ENCODE measurements at places on chromosomes 2 and 18.

GRCh38 chr2:159758686-159759085, 39.3 kb downstream of the CD302 start:
- DNase-seq = no peak

GRCh38 chr18:5462227-5462626, 81.6 kb downstream of the EPB41L3 start:
- no peak for DNase-seq

DNA sequence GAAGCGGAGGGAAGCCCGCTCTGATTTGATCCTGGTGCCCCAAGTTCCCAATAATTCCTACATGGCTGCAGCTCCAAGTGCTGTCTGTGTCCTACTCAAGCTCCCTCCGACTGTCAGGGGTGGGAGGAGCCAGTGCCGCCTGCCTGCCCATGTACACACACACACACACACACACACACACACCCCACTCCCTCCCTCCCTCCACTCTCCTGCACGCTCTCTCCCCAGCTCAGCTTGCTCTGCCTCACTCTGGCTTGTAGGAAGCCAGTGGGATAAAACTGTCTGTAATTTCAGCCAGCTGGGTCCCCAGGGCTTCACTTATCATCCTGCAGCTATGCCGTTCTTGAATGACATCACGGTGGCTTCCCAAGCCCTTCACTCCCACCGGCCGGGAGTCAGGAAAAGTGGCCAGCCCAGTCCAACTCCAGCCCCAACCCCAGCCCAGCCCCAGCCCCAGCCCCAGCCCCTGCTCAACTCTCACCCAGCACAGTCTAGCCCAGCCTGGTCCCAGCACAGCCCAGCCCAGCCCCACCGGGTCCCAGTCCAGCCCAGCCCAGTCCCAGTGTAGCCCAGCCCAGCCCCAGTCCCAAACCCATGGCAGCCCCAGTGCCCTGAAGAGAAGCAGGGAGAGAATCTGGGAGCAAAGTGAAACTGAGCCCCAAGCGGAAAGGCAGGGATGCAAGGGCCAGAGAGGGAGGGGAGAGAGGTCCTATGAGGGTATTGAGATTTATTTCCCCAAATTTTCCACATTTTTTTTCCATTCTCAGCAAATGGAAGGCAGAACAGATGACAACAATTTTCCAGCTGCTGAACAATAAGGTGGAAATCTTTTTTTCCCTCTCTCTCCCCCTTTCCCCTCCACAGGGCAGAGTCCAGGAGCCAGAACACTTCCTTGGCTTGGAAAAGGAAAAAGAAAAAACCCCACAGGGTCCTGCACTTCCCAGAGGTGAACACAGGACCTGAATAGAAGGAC, 144.0 kb downstream of the TNS1 start:
- DNase-seq = no peak

GRCh38 chr2:32702303-32703064, 74.6 kb downstream of the TTC27 start:
- no peak for DNase-seq

GRCh38 chr2:12207491-12207890, 461.1 kb downstream of the LPIN1 start:
- DNase-seq = no peak

GRCh38 chr2:27797841-27798240, 26.3 kb downstream of the MRPL33 start:
- DNase-seq = no peak

- DNase-seq = no peak
Observed at GRCh38 chr2:85032621-85033020, 61.7 kb downstream of the KCMF1 start.

DNA sequence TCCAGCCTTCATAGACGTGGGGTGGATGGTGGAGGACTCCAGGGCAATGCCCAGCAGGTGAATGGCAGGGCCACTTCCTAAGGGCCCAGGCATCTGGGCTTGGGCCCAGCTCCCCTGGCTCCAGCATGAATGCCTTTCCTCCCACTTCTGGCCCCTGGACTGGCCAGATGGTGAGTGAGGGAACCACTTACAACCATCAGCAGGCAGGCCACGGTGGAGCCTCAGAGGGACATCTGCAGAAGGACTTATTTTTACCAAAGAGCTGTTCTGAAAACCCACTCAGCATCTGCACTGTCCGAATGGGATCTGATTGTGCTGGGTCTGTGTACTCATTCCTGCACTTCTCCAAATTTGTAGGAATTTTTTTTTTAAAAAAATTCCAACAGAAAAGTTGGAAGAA, 69.6 kb downstream of the SNTG2 start:
- DNase-seq = no peak

- DNase-seq = no peak
Observed at GRCh38 chr2:27322301-27322765, 564 bp downstream of the MPV17 start.
